Fibroblast of lung (primary cell): ENCODE measurements at places on chromosomes 6 and 20. TPM values are rescaled to one million over a fixed set of nuclear protein-coding genes. Genes with fewer than 3 reads are reported as not detected.

- no peaks in the 10 kb centered on the region for H3K4me1 ChIP-seq
- no peak for DNase-seq
- no peaks in the 10 kb centered on the region for H3K27me3 ChIP-seq
- no peaks in the 10 kb centered on the region for H3K36me3 ChIP-seq
- no peak overlapping the region for H3K27ac ChIP-seq
- H3K4me3 ChIP-seq = no peak overlapping the region
Observed at GRCh38 chr6:54020334-54020733, 90.9 kb upstream of the MLIP start.

DNA sequence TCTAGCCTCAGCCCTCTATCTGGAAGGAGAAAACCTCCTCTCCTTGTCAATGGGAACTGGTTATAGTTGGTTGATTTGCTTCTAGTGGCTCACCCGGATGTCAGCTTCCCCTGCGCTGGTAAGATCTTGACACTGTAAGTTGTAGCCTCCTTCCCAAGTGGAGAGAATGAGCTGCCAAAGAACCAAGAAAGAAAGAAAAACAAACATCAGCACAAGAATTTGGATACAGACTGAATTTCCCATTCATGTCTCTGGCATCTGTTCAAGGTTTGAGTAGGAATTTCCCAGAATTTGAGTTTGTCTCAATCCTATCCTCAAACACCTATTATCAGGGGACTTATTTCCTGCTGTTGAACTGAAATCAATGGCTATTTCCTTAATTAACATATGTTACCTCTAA is 44.1 kb downstream of the ELOVL2 start:
- no peaks in the 10 kb centered on the region for H3K36me3 ChIP-seq
- no peak overlapping the region for H3K4me3 ChIP-seq
- peak; percentile 71 for DNase-seq
- no peak overlapping the region for H3K27ac ChIP-seq

DNA sequence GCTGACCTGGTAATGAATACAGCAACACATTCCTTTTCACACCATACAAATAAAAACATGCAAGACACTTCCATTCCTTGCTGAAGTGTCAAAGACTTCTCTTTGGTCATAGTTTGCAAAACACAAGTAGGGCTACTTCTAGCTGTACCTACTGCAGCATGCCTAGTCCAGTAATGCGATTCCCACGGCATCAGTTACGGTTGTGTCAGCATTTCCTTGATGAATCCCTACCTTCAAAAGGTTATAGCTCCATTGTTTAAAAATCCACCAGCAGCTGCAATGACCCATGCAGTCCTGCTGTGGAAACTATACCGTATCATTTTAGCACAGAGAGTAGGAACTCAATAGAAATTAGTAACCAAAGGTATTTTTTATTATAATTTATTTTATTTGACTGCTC is 1371.5 kb downstream of the EPHA7 start:
- no peak overlapping the region for H3K4me3 ChIP-seq
- H3K4me1 ChIP-seq = no peaks in the 10 kb centered on the region
- DNase-seq = no peak
- H3K36me3 ChIP-seq = no peaks in the 10 kb centered on the region

DNA sequence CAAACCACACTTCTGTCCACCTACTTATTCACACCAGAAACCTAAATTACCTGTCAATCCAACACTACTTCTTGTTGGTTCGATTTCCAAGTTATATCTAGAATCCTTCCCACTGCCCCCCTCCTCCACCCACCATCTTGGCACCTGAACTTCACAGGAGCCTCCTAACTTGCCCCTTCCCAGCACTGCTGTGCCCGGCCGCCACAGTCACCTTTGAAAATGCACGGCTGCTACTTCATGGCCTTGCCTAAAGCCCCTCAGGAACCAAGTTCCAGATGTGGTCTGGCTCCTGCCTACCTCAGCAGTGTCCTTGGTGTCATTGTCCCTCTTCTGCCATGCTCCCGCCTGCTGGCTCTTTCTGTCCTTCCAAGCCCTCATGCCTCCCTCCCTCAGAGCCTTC is 31.2 kb downstream of the PKIG start:
- no peak overlapping the region for H3K4me3 ChIP-seq
- DNase-seq = no peak

GRCh38 chr6:6395581-6396197 is 75.2 kb upstream of the F13A1 start:
- no peaks in the 10 kb centered on the region for H3K36me3 ChIP-seq
- H3K27me3 ChIP-seq = no peaks in the 10 kb centered on the region
- H3K4me3 ChIP-seq = no peak overlapping the region
- H3K4me1 ChIP-seq = no peaks in the 10 kb centered on the region

DNA sequence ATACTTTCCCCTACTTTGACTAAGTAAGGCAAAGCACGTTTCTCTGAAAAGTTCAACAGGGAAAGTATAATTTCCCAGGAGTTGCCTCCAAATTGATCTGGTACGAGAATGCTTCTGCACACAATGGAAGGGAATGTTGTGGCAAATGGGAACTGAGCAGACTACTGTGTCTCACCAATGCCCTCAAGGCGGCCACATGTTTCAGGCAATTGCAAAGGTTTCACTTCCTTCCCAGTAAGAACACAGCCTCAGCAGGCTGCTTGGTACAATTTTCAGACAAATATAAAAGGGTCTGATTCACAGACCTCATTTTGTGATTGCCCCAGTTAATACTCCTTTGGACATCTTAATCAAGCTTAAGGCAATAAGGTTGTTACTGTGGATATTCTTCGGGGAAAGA is 71.2 kb downstream of the KIAA0319 start:
- H3K27me3 ChIP-seq = peaks cover 2% of the 10 kb centered on the region
- no peak overlapping the region for H3K27ac ChIP-seq
- no peak overlapping the region for H3K4me3 ChIP-seq
- no peak for DNase-seq
- H3K4me1 ChIP-seq = no peaks in the 10 kb centered on the region
- H3K36me3 ChIP-seq = no peaks in the 10 kb centered on the region

DNA sequence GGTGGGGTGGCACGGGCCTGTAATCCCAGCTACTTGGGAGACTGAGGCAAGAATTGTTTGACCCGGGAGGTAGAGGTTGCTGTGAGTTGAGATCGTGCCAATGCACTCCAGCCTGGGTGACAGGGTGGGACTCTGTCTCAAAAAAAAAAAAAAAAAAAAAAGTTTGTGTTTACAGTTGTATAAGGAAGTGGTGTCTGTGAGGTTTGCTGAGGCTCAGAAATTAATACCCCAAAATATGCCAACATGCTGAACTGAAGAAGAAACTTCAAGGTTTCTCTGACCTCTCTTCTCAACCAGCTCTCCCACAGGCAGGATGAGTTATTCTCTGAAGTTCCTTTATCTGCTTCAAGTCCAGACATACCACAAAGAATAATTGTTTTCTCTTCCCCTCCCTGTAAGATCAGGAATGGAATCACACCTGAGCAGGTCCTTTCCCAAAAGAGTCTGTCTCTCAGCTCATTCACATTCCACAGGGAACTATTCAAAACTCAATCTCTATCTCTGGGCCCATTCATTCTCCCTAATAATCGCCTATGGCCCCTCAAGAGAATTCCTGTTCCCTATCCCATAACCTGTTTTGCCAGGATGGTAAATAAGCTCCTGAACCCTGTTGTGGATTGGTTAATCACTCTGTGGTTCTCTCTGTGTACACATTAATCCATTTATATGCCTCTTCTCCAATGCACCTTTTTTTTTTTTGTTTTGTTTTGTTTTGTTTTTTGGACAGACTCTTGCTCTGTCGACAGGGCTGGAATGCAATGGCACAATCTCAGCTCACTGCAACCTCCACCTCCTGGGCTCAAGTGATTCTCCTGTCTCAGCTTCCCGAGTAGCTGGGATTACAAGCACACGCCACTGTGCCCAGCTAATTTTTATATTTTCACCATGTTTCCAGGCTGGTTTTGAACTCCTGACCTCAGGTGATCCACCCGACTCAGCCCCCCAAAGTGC is 17.4 kb upstream of the KIFC1 start:
- H3K27me3 ChIP-seq = no peaks in the 10 kb centered on the region
- no peak overlapping the region for H3K4me3 ChIP-seq
- no peaks in the 10 kb centered on the region for H3K36me3 ChIP-seq

The PCMT1 gene
- 81.3 and 97.6 TPM in 2 replicates for total RNA-seq

The MACROD2 gene
- total RNA-seq = 1.0 and 1.7 TPM in 2 replicates

The EYS gene
- total RNA-seq = under 0.01 TPM in 1 of 2 replicates, not detected in the other
